ENCODE measurements at places on chromosomes 3 and 15.

DNA sequence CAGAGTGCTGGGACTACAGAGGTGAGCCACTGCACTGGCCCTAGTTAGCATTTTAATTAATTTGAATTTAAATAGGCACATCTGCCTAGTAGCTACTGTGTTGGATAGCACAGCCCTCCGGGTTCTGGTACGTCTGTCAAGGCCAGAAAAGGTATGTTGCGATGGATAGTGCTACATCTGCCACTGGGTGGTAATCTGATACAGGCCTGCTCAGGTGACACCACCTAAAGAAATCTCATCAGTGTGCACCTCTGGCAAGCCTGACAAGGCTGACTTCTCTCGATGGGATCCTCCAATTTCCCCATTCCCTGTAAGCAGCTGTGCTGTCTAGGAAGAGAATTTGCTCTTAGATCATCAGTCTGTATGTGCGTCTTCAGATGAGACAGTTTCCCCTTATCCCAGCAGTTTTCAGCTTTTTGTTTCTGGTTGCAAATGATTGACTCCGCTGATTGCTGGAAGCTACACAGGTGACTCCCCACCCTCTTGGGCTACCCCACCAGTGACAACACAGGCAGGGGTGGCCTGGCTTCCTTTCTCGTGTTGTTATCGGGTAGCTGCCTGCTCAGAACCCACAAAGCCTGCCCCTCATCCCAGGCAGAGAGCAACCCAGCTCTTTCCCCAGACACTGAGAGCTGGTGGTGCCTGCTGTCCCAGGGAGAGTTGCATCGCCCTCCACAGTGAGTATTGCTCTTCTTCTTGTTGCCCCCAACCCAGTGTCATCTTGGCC is at the start of gene CCR9:
Gene CCR9, plus strand, starts transcription at position 565 of the 727 bp plus-strand sequence. CDS start 8,391 bp downstream, outside the sequence.
- DNase-seq, result no peak

- no peak for DNase-seq
Measured at GRCh38 chr3:39971559-39972031, 162.2 kb downstream of the MYRIP start.

- no peak for DNase-seq
Measured at GRCh38 chr3:152346740-152347139, 78.0 kb downstream of the MBNL1 start.

DNA sequence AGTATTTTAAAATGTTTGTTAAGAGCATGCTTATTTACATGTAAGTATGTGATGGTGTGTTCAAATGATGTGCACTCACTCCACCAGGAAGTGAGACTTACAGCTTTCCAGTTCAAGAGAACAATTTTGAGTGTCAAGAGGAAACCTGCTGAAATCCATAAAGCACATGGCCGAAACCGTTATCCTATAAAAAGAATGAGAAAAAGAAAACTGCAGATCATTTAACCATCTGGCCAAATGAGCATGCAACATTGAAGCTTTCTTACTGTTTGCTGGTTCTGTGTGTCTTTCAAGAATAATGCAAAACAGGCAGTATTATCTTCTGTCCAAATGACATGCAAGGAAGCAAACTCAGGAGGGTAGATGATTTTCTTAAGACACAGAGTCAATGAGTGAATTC is 26.3 kb downstream of the GABRR3 start:
- DNase-seq, result no peak

DNA sequence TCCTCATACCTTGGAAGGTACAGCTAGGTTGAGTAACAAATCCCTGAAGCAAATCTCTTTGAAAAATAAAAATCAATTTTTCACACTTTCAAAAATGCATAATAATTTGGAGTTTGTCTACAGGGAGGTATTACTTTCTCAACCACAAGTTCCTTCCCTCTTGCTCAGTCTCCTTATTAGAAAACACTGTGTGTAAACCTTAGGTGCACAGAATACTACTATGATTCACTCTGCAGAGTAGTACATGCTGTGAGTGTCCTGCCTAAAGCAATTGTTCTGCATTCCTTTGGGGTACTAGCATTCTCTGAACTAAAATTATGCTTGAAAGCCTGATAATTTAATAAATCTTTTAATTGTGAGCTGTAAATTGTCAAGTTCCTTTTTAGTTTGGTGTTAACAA is 115.9 kb upstream of the EPHA3 start:
- DNase-seq, result no peak

DNA sequence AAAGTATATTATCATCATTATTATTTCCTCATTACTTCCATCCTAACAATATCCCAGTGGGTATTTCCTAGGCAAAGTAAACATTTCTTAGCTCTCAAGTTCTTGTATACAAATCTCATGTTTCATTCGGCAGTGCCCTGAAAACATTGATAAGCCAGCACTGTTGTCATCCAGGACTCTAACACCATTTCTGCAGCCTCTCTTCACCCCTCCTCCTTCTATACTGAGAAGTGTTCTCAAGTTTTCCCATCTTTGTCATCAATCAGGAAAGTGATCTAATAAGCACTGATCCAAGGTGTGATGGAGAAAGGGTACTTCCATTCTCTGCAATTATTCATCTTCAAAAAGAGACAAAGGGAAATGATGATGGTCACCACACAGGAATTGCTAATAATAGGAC is 168.4 kb upstream of the CCDC54 start:
- no peak for DNase-seq

DNA sequence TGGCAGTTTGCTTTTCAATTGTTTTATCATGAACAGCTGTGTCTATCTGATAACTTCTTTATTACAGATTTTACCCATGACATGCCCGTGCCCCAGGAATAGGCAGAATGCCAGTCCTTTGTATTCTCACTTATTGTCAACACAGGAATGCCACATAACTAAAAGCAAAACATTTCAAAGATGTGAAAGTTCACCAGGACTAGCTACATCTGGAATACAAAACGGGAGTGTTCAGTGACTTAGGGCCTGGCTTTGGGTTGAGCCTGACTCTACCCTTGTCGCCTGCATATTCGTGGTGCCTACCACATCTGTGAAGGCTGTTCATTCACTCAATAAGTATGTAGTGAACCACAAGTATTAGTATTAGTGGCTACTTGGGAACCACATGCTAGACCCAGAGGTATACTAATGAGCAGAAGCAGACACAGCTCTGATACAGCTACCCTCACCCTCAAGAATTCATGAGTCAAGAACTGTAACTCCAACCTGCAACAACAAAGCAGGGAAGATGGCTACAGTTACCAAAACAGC is 2.9 kb downstream of the TNFSF10 start:
- DNase-seq, result no peak

DNA sequence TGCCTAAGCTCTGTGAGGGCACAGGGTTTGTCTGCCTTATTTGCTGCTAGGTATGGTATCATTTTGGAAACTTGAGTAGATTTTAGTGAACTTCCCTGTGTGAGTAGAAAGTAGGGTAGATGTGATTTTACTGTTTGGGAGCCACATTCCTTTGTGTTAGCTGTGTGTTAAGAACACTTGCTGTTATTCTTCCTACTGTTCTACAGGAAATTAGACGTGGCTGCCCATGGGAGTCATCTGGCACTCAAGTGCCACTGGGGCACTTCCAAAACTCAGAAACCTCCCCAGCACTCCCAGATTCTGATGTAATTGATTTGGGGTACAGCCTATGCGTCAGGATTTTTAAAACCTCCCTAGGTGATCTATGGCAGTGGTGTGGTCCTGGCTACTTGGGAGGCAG is 369.9 kb upstream of the C2CD4B start:
- DNase-seq, result no peak

DNA sequence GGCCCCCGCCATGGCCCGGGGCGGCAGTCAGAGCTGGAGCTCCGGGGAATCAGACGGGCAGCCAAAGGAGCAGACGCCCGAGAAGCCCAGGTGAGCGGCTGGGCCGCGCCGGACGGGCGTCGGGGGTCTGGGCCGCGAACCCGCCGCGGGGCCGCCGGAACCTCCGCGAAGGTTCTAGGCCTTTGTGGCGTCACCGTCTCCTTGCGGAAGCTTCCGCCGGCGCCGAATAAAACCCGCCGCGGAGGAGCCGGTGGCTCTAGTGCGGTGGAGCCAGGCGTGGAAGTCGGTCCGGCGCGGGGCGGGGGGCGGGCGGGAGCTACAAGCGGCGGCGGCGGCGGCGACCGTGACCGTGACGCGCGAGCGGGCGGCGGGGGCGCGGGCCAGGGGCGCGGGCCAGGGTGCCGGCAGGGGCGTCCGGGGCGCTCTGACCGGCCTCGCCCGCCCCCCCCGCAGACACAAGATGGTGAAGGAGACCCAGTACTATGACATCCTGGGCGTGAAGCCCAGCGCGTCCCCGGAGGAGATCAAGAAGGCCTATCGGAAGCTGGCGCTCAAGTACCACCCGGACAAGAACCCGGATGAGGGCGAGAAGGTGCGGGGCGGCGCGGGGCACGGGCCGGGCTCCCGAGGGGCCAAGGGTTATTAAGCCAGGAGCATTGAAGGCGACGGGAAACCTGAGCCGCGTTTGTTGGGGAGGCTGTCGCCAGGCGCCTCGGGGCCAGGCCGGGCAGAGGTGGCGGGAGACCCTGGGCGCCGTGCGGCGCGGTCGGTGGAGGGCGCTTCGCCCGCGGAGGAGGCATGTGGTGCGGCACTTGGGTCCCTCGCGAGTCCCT is at the start of gene DNAJA4:
Gene DNAJA4, plus strand, starts transcription at position 259 of the 833 bp plus-strand sequence. Its CDS starts 202 bp downstream, at position 461.
- DNase-seq, result no peak

DNA sequence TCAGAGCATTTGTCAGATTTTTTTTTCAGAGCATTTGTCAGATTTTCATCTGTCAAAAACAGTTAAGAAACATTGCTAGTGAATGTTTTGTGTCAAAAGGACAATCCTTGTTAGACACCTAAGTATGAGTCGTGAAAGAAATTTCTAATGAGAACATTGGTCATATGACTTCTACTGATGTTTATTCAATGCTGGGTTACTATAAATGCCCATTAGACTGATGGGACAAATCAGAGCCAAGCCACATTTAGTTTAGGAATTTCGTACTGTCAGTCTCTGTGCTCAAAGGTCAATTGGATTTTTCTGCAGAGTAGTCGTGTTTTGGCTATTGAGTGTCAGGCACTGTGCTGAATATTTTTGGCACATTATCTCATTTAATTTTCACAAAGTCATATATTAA is 31.6 kb downstream of the TSC22D2 start:
- DNase-seq, result no peak

DNA sequence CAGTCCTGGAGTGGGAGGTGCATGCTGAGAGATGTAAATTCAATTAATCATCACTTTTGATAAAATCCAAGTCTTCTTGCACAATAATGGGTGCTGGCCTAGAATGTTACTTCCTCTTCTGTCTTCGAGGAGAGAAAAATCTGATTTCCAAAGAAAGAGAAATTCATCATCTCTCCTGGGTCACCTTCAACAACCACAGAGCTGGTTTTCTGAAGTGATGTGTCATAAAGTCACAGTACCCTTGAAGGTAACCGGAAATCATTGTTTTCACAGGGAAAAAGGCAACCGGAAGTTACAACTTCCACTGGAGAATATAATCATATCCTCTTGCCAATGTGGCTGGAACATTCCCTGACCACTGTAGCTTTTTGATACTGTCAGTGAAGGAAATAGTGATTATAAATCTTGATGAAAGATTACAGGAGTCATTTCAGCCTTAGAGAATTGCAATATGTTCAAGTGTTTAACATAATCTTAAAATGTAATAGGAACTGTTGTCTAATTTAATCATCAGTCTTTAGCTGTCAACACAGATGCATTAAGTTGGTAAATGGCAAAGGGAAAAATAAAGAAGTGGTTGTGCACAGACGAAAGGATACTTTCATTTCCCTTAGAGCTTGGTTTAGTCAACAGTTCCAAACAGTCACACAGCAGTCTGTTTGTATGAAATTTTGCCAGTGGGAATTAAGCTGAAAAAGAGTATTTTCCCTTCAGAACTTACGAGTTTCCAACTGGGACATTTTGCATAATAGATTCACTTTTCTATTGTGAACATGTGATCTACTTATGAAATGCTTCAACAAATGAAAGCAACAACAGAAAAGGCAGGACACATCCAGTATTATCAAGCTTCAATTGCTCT is 106.5 kb upstream of the SLC4A7 start:
- no peak for DNase-seq

DNA sequence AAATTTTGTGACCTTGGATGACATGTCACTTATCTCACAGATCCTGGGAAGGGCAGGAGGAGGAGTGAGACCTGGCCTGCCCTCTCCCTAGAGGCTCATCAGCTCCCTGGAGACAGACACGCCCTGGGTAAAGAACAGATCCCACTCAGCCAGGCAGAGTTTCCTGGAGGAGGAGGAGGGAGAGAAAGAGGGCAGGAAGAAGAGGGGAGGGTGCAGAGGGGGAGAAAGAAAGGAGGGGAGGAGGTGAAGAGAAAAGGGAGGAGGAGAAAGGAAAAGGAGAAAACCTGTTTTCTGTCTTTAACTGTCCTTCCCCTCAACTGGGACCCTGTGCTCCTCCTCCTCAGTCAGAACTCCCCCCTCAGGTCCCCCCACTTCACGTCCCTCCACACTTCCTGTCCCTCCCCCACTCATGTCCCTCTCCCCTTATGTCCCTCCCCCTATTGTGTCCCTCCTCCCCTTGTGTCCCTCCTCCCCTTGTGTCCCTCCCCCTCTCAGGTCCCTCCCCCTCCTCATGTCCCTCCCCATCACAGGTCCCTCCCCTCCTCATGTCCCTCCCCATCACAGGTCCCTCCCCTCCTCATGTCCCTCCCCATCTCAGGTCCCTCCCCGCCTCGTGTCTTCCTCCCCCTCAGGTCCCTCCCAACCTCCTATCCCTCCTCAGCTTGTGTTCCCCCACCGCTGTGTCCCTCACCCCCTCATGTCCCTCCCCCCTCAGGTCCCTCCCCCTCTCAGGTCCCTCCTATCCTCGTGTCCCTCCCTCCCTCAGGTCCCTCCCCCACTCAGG is 52.3 kb upstream of the CGNL1 start:
- DNase-seq, result peak; percentile 98

DNA sequence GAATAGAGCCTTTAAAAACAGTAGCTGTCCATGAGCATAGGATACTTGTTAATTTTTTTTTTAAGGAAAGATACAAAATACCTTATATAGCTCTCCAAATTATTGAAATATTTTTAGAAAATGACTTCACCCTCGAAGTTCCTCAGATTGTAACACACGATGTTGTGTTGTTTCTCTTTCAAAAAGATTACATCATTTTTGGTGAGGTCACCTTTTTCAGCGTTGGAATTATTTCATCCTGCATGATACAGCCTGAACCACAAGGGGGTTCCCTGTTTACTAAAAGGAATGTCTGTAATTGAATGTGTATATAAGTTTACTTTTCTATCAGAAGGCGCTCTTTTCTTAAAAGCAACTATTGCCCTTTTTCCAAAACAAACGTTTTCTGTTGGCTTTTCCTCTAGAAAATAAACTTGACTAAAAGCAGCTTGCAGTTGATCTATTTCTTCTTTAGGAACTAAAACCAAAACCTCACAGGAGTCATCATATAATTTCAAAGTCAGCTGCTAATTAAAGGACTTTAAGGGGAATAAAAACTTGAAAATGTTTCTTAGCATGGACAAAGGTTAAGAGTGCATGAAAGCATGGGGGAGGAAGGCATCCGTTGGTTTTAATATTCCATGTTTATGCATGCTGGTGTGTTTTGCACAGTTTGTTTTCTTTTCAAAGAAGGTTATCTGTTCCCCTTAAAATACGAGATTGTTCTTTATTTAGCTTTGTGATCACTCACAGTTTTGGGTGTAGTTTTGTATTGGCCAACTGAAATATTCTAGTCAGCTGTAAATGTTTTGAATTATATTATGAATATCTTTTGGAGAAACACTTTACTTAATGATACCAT is 29.4 kb downstream of the LYSMD4 start:
- DNase-seq, result peak; percentile 81

GRCh38 chr3:58962040-58962651 is 87.7 kb downstream of the CFAP20DC start:
- DNase-seq, result no peak

GRCh38 chr3:169628567-169628966 is 34.9 kb downstream of the MECOM start:
- DNase-seq, result no peak

- peak; percentile 13 for DNase-seq
Measured at GRCh38 chr3:153734777-153735551, 386.2 kb upstream of the ARHGEF26 start.

Data from A549 (cell line).